ENCODE measurements at places on chromosomes 5 and 9.

- DNase-seq, result no peak
These were observed 20.2 kb downstream of the OTULIN start for GRCh38 chr5:14684757-14685156.

GRCh38 chr5:126066836-126067235 is 356.4 kb upstream of the GRAMD2B start:
- DNase-seq, result no peak

DNA sequence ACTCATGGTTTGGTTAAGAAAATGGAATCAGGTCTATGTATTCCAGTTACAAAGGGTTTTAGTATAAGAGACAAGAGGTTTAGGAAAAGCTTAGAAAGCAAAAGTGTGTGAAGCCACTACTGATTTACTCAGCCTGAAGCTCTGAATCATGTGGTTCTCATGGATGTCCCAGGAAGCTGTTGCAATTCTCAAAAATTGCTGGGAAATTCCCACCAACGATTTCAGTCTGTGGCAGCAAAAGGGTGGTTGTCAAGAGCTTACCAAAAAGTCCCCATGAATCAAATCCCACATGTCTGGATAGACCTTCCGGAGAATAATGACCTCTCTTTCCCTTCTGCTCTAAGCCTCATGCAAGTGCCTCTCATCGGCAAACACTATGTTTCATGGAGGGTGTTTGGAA is 929.9 kb downstream of the TLE4 start:
- DNase-seq, result no peak

DNA sequence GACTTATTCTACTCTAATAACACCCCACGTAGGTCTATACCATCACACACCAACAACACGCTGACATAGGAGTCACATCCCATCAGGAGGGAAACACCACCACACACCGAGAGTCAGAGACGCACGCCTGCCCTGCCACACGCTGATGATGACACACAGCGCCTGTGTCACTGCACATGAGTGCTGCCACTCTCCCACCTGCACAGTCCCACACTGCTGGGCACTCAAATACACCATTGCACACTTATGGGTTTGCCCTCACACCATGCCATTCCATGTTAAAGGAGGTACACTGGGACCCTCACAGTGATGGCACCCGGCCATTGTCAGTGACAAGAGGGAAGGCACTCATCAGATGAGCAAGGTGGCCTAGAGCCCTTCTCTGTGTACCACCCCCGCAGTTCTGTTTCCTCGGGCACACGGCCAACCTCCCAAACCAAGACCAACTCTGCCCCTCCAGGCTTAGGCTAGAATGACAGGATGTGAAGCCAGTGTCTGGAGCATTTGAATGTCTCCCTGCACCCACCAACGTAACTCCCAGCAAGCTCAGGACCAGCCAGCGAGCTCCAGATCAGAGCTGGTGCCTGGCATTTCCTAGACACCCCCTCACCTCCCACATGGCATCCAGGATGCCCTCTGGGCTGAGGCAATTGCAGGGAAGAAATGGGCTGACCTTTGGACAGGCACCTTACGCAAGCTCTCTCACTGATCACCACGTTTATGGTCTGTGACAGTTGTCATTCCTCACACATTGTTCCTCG is 3.6 kb upstream of the CPLX2 start:
- no peak for DNase-seq

GRCh38 chr5:179323026-179323870 is 22.0 kb downstream of the ADAMTS2 start:
- no peak for DNase-seq

DNA sequence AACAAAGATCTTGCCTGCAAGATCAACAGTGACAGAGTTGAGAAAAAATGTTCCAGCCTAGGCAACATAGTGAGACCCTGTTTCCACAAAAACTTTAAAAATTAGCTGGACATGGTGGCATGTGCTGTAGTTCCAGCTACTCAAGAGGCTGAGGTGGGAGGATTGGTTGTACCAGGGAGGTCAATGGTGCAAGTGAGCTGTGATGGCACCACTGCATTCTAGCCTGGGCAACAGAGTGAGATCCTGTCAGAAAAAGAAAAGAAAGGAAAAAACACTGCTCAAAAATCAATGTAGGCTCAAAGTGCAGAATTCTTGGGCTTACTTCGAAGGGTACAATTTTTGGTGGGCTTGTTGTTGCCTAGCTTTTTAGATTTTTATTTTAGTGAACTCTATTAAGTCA is 145.4 kb downstream of the PLPPR1 start:
- DNase-seq, result no peak

DNA sequence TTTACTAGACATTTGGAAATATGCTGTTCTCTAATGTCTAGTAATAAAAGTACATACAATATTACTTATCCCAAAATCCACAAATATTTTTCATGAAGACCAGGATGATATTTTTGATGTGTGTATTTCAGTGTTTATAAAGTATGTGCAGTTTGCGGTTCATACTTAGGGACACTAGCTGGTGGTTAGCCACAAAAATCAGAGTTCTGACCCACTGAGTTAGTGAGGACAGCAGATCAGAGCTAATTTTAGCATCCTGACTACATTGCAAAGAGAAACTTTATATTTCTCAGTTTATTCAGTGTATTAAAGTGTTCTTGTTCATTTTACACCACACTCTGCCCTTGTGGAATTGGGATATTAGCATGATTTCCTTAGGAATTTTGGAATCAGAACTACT is 655.3 kb downstream of the HTR1A start:
- DNase-seq, result no peak

DNA sequence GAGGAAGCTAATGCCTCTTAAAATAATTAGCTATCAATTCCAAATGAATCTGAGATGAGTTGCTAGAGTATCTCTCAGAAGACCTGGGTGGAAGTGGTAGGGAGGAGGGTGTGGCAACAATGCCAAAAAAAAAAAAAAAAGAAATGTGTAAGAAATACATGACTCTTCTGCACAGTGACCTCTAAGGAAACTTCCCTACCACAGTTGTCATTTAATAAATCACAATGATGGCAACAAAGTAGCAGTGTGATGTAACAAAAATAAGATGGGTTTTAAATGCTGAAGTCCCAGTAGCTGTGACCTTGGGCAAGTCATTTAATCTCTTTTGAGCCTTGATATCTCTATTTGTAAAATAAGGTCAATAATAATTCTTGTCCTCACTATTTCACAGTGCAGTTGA is 7.2 kb downstream of the FOXD1 start:
- no peak for DNase-seq

DNA sequence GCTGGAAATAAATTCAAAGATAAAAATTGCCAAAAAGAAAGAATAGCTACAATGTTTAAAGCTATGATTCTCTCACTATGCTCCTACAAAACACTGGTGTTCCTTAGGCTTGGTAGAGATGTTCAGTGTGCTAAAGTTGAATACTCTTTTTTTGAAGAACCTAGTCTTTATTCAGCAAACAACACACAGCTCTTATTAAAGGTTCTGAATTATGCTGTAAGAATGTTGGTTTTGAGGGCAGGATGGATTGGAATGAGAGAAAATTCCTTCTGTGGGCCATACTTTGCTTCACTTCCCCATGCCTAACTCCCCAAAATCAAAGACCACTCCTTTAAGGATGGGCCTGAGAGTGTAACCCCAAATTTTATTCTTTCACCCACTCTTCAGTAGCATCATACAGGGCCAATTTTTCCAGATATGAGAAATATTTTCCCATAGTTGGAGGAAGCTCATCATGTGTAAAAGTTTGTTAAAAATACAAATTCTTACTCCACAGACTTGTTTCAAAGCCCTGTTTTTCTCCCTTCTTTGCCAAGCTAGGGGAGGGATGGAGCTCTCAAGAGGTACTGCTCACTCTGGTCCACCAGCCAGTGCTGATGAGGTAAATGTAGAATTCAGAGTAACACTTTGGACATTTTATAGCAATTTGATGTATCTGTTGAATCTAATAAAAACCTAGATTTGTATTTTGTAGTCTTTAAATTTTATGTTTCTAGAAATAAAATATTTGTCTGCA is 99.3 kb downstream of the GDNF start:
- DNase-seq, result no peak

All from stimulated activated CD8-positive, alpha-beta memory T cell treated with anti-CD3 and anti-CD28 coated beads, Interleukin-12 subunit alpha, Interleukin-12 subunit beta, amount 100 ng/mL, for 4 hours (primary cell).